ENCODE measurements at places on chromosomes 12 and 14.

DNA sequence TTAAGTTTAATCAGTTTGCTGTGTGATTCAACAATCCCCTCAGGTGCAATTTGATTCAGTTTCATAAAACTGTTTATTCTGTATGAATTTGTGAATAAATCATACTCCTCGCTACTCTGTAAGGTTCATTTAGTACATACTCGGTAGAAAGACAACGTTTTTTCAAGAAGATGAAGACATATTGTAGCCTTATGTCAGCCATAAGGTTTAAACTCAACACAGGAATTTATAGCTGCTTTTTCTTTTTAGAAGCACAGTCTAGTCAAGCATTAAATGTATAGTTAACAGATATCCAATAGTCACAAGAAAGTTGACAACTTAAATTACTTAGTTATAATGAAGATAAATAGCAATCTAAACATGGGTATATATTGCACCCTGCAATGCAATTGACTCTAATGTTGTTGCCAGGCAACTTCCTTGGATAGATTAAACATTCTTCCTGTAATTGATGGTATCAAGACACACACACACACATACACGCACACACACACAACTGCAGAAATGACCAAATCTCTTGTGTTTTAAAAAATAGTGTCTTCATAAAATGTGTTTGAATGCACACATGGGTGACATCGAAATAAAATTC, 151.5 kb upstream of the MGAT4C start:
- DNase-seq, result no peak

DNA sequence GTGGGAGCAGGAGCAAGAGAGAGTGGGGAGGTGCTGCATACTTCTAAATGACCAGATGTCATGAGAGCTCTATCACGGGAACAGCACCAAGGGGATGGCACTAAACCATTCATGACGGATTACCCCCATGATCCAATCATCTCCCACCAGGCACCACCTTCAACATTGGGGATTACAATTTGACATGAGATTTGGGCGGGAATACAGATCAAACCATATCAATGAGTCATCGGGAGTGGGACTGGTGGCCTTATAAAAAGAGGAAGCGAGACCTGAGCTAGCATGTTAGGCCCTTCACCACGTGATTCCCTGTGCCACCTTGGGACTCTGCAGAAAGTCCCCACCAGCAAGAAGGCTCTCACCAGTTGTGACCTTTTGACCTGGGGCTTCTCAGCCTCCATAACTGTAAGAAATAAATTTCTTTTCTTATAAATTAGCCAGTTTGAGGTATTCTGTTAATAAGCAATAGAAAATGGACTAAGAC, 28.7 kb downstream of the COX8C start:
- peak; percentile 1 for DNase-seq

- DNase-seq, result no peak
Observed at GRCh38 chr12:67568055-67568454, 80.5 kb upstream of the DYRK2 start.

DNA sequence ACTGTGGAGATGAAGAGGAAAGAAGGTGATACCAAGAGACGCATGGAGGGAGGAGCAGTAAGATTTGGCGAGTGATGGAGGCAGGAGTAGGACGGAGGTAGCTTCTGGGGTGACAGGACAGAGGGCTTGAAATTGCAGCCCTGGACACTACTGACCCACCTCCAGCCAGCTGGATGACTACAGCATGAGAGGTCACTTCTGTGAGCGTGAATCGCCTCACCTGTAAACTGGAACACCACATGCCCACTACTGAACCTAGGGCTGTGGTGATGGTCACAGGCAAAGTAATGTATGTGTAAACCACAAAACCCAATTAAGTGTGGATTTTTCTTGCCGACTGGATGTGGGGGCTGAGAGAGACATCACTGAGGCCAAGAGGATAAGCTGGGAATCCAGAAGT, 6.6 kb upstream of the KRT4 start:
- no peak for DNase-seq

DNA sequence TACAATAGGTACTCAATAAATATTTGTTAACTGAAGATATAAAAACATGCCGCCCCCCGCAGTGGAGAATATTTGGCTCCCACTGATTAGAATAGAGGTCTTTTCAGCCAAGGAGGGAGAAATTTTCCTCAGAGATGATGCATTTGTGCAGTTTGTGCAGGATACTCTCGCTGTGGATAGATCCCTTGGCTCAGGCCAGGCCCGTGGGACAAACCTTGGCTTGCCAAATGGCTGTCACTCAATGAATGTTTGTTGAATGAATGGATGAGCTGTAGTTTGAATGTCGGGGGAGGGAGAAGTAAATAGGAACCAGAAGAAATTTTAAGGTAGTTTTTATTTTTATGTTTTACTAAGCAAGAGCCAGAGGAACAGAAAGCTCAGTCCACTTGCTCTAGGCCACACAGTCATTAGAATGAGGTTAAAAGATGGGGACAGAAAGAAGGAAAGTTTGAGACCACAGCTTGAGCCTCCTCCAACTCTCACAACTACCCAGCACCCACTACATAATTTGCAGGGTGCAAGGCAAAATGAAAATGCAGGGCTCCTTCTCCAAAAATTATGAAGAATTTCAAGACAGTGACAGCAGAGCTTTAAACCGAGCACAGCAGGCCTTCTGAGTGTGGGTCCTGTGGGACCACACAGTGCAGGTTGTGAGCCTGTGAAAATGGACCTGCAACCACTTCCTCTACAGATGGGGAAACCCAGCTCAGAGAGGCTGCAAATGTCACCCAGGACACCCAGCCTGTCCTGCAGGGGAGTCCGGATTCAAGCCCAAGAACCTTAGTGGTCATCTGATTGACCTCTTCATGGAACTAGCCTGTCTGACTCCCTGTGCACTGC, 51.4 kb downstream of the WSCD2 start:
- no peak for DNase-seq

- peak; percentile 52 for DNase-seq
Observed at GRCh38 chr12:57632958-57633840, at the start of gene B4GALNT1. Gene B4GALNT1, minus strand, starts transcription at chr12:57633201. Its CDS starts 1,069 bp downstream, at chr12:57632132.

Data from CD4-positive, alpha-beta T cell treated with Interleukin-6 at 100 ng/mL for 8 hours (primary cell).